Ecto neural progenitor cell (in vitro differentiated cells): ENCODE measurements at places on chromosomes 7 and 10.

GRCh38 chr7:53060066-53060465, 24.6 kb downstream of the POM121L12 start:
- no peak for DNase-seq

GRCh38 chr10:113644185-113645120, 19.4 kb downstream of the NRAP start:
- no peak for DNase-seq

- no peak for DNase-seq
These were observed 324.9 kb upstream of the POT1 start for GRCh38 chr7:125254566-125254965.

DNA sequence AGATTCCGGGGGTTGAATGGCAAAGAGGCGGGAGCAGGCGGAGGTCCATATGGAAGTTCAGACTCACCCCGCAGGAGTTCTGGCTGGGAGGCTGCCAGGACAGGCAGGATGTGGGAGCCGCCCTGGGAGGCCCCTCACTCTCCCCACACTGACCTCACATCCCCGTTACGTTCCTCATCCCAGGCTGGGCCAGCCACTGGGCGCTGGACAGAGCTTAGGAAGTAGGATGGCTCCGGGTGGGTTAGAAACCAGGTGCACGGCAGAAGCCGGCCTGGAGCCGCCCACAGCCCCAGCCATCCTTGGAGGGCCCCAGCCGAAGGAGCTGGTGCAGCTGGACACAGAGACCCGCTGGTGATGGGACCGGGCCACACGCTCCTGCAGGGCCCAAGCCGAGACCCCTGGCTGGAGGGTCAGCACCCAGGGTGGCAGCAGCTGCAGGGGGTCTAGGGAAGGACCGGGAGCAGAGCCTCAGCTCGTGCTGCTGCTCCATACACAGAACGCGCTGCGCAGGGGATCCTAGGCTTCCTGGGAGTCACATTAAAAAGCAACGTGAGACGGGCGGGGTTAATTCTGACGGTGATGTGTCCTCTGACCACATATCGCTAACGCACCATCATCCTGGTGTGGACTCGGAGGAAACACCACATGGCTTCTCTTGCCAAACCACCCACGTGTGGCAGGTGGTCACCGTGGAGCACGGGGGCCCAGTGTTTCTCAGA, 98.6 kb upstream of the DIP2C start:
- DNase-seq, result peak; percentile 45

- DNase-seq, result no peak
These were observed 4.0 kb downstream of the BRAF start for GRCh38 chr7:140920745-140921144.

- no peak for DNase-seq
These were observed 482.4 kb upstream of the GHITM start for GRCh38 chr10:83656924-83657323.

- no peak for DNase-seq
These were observed 14.9 kb upstream of the SFMBT2 start for GRCh38 chr10:7425691-7426090.
